ENCODE measurements at places on chromosomes 16 and 17.

- no peak for DNase-seq
Measured at GRCh38 chr17:49871211-49871610, 23.3 kb upstream of the TAC4 start.

- no peak for DNase-seq
Measured at GRCh38 chr16:59510008-59510424, 775.9 kb upstream of the GOT2 start.

DNA sequence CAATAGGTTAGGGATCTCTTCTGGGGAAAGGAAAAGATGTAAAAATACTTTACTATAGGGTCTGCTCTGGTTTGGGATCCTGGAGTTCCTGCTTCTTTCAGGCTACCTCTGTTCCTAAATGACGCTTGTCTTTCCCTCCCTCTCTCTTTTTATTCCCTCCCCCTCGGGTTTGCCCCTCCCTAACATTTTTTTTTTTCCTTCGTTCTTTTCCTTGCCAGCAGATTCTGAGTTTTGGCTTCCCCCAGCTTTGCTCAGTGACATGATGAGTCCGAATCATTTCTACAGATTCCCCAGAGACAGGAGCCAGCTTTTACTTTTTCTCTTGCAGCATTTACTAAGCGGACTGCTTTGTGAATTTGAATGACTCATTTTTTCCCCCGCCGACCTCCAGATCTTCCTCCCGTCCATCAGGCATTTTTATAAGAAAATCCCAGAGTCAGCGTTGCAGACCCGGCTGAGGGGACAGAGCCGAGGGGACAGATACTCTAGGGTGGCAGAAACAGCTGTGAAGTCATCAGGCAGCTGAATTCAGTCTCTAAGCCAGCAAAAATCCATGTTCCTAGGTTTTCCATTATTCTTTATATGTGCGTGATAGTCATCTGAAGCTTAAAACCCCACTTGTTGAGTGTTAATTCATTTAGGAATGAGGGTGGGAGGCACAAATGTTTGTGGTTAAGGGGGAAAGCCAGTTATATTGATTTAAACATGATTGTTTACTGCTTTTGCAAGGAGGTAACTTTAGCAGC lies at the start of gene TMEM100:
Gene TMEM100, minus strand, starts transcription at position 123 of the 746 bp plus-strand sequence. CDS start 1,794 bp downstream, outside the sequence.
- DNase-seq, result no peak

DNA sequence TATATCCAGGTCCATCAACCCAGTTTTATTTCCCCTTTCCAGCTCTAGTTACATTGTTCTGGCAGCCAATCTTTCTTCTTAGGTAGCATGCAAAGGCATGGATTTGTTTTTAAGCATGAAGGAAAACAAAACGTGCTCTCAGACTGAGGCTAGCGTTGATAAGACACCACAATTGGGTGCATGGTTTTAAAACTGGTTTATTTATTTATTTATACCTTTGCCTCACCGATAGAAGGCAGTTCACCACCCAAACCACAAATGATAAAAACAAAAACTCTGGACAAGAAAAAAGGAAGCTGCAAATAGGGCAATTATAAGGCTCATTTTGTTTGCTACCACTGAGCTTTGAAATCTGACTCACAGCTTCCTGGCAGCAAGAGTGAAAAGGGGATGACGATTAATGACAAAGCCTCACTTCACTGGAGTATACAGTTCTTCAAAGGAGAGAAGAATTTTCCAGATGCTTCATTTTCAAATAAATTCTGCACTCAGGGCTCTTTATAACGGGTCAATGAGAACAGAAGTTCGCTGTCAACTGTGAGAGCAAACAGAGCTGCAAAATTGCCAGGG lies 278.4 kb upstream of the IRX5 start:
- DNase-seq, result no peak

DNA sequence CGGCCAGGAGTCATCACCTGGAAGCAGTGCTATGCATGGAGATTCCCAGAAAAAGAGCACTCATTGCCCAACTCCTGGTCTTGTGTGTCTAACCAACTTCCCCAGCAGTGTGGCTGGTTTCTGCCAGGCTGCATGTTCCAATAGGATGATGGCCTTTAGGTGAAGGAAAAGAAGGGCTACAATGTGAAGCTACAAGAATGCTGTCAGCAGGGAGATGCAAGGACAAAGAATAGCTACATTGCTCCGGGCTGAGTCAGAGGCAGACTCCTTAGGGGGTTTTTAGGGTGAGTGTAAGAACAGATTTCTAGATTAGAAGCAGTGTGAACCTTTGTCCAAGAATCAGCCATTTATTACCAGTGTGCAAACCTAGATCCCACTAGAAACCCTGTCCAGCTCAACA lies 63.0 kb upstream of the DNAH9 start:
- DNase-seq, result no peak

DNA sequence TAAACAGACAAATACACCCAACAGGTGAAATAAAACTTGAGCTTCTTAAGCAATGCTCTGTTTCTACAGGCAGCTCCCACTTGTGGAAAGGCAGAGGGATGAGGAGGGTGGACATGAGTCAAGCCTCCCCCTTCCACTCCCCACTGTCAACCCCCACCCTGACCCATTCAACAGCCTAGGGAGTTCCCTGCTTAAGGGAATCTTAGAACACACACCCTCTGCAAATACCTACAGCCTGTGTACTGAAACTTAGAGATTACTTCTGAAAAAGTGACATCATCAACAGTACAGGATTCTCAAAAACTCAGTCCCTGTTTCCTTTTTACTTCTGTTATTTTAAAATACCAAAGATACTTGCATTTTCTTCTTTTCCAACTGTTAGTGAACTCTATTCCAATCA lies 345.4 kb downstream of the SOX9 start:
- DNase-seq, result no peak

- no peak for DNase-seq
Measured at GRCh38 chr17:78544881-78545755, 32.1 kb downstream of the DNAH17 start.

DNA sequence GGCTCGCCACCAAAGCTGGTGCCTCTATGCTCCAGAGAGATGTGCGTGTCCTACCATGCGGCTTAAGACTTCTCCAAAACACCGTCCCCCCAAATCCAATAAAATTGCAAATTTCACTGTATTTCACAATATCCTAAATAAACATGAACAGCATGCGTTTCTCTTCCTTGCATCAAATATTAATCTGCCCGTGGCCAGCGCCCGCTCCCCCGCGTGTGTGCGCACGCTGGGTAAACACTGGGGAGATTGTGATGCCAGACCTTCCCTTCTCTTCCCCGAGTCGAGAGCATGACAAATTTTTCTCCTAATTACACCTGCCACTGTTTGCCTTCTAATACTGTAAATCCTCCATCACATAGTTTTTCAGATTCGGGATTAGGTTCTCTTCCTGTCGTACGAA lies 148.1 kb downstream of the MRM1 start:
- no peak for DNase-seq

DNA sequence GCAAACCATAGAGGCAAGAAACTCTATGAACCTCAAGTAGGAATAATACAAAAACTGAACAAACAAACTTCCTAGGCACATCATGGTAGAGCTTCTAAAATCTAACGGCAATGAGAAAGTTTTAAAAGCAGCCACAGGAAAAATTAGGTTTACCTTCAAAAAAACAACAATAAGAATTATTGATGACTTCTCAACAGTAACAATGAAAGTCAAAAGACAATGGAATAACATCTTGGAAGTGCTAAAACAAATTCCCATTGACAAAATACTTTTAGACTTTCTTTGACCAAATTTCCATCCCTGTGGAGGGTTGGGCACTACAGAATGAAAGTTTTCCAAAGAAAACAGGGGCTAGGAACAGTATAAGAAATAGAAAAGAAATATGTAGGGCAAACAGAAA lies 222.9 kb upstream of the ERCC4 start:
- no peak for DNase-seq

DNA sequence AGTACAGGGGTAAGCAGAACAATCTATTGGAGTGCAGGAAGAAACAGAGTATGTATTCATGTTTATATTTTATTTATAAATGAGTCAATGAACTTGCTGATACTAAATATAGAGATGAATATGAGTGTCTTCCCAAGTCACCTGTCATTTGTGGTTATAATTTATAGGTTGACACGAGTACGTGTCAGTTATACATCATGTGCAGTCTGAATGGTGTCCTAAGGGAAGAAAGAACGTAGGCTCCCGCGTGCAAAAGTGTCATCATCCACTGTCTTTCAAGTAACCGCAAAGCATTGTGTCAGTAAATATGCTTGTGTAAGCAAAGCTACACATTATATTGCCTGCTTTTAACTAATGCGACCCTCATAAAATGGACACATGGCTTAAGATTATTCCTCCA lies 786.1 kb downstream of the KCNJ2 start:
- DNase-seq, result no peak

- DNase-seq, result peak; percentile 52
Measured at GRCh38 chr16:1533443-1533951, at the start of gene TMEM204. Gene TMEM204 (plus strand): TSS chr16:1533666. CDS start chr16:1534276, 610 bp downstream.

DNA sequence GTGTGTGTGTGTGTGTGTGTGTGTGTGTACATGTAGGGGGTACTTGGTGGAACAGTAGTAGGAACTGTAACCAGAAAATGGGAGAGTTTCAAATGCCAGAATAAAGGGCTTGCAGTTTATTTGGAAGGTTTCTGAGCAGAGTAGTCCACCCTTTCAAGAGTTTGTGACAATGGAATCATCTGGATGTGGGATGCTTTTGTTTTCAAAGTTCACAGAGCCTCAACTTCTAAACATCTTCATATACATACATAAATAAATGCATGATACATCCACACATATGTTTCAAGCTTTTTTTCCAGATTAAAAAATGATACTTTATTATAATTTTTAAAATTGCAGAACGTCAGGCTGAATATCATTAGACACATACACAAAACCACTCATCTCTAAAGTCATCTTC lies 2.4 kb upstream of the PKD1L3 start:
- no peak for DNase-seq

GRCh38 chr16:54430491-54431030 lies 144.0 kb upstream of the IRX3 start:
- no peak for DNase-seq

DNA sequence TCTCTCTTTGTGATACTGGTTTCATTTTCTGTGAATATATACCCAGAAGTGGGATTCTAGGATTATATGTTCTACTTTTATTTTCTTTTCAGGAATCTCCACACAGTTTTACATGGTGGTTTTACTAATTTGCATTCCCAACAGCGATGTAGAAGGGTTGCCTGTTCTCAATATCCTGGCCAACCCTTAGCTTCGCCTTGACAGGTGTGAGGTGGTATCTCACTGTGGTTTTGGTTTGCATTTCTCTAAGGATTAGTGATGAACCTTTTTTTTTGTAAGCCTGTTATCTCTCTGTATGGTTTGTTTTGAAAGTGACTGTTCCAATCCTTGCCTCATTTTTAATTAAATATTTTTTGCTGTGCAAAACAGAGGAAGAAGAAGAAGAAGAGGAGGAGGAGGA lies 937.7 kb downstream of the CDH8 start:
- no peak for DNase-seq

DNA sequence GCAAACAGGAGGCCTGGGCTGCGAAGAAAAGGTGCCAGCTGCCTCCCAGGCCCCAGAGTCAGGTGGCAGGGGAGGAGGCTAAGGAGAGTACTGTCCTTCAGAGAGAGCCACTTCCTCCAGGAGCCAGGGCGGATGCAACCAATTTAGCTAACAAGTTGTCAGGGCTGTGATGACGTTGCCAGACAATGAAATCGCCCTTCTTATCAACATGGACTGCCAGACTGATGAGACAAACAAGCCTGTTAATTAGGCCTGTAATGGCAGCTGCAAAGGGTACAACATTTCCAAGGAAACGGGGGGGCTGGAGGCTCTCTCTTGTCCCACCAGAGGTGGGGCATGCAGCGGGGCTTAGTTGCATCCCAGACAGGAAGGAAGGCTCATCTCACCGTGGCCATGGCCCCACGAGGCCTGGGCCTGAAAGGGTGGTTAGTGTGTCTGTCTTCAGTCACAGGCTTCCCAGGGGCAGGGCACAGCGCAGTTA lies 111.8 kb downstream of the SDK2 start:
- no peak for DNase-seq

DNA sequence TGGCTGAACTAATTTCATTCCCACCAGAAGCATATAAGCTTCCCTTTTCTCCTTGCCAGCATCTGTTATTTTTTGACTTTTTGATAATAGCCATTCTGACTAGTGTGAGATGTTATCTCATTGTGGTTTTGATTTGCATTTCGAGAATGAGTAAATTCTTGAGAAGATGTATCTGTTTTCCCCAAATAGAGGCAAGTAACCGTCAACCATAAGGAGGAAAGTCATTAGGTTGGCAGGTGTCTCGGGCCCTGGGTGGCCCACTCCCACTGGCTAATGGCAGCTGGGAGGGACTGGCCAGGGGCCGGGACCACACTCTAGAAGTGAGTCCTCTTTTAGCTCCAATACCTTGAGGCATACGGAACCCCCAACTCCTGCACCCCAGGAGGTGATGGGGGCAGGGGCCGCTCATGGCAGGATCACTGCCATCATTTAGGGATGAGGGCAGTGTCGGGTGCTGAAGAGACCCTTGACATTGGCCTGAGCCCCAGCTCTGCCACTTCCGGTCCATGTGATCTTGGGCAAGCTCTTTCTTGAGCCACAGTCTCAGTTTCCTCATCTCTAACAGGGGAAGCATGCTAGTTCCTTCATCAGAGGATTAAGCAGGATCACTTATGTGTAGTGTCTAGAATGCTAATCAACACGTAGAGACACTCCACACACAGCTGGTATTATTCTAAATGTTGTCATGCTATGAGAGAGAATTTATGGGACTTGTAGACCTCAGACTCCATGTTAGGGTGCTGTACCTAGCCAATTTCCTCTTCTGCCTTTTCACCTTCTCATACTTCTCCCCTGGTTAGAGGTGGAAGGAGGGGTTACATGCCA lies 44.3 kb downstream of the RGS9 start:
- peak; percentile 71 for DNase-seq

DNA sequence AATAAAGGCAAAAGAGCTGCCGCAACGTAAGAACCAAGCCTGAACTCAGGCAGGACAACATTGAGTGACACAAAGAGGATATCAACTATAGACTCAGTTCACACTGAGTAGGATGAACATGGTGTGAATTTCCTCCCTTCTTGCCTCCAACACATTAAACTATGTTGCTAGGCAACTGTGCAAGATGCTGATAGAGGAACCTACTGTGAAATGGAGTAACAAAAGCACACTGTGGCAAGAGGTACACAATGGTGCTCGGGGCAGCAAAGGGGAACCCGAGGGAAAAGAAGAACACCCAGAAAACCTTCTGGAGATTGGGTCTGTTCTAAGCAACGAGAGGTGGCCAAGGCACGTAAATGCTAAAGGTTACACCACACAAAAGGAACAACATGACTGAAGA lies 34.1 kb downstream of the GRB2 start:
- DNase-seq, result no peak

DNA sequence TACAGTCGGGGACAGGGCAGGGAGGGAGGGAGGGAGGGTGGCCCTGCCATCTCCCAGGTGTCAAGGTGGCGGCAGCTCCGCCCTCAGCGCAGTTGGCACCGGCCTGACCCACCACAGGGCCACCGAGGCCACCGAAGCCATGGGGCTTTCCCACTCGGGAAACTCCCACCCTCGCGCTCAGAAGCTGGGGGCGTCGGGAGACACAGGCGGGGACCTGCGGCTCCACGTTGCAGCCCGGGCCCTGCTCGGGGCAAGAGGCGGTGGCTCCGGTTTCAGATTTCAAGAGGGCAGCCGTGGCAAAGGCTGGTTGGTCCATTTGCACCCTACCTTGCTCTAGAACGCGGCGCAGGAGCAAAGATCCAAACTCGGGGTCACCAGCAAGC lies 544 bp downstream of the CYB561 start:
- peak; percentile 60 for DNase-seq

- no peak for DNase-seq
Measured at GRCh38 chr17:45299361-45299760, 17.5 kb downstream of the MAP3K14 start.

GRCh38 chr16:53084746-53085334 lies 30.0 kb downstream of the CHD9 start:
- no peak for DNase-seq

All from stimulated activated CD8-positive, alpha-beta memory T cell treated with anti-CD3 and anti-CD28 coated beads, Interleukin-4, amount 100 ng/mL, for 48 hours (primary cell).